Activated T-helper 1 cell treated with anti-CD3 and anti-CD28 coated beads, Interleukin-12 subunit alpha, Interleukin-12 subunit beta, Interleukin-2, Interleukin-4 antibody, amounts not matched to agents 30 ng/mL and 10 ng/mL and 1 ng/mL, durations not matched to agents 14 hours and 24 hours and 36 hours (primary cell): ENCODE measurements at places on chromosomes 16 and 17. TPM values are rescaled to one million over a fixed set of nuclear protein-coding genes. Genes with fewer than 3 reads are reported as not detected.

The CBFA2T3 gene
- 0.05 TPM in 1 of 2 replicates, not detected in the other for total RNA-seq

The IRX3 gene
- total RNA-seq = 1.1 and 1.4 TPM in 2 replicates

The PRDM7 gene
- total RNA-seq = not detected in 2 replicates

The CACNG3 gene
- total RNA-seq = not detected in 2 replicates

The ARHGAP44 gene
- 0.51 TPM in 1 of 2 replicates, not detected in the other for total RNA-seq

The SLC13A2 gene
- not detected in 2 replicates for total RNA-seq

The MGAT5B gene
- 0.81 and 1.2 TPM in 2 replicates for total RNA-seq

The USP43 gene
- not detected in 2 replicates for total RNA-seq

The FOXN1 gene
- not detected in 2 replicates for total RNA-seq

The MEIOC gene
- total RNA-seq = 0.12 and 0.29 TPM in 2 replicates

The HID1 gene
- total RNA-seq = 0.29 and 0.31 TPM in 2 replicates

The FBXW10 gene
- total RNA-seq = 0.07 TPM in 1 of 2 replicates, not detected in the other

The SULT1A2 gene
- 0.12 and 0.41 TPM in 2 replicates for total RNA-seq

The OR1G1 gene
- not detected in 2 replicates for total RNA-seq

The DRC7 gene
- not detected in 2 replicates for total RNA-seq
